ENCODE measurements at places on chromosomes 4 and X.
A peak's percentile ranks its signal among the peaks of the same experiment; 100 is the strongest.

DNA sequence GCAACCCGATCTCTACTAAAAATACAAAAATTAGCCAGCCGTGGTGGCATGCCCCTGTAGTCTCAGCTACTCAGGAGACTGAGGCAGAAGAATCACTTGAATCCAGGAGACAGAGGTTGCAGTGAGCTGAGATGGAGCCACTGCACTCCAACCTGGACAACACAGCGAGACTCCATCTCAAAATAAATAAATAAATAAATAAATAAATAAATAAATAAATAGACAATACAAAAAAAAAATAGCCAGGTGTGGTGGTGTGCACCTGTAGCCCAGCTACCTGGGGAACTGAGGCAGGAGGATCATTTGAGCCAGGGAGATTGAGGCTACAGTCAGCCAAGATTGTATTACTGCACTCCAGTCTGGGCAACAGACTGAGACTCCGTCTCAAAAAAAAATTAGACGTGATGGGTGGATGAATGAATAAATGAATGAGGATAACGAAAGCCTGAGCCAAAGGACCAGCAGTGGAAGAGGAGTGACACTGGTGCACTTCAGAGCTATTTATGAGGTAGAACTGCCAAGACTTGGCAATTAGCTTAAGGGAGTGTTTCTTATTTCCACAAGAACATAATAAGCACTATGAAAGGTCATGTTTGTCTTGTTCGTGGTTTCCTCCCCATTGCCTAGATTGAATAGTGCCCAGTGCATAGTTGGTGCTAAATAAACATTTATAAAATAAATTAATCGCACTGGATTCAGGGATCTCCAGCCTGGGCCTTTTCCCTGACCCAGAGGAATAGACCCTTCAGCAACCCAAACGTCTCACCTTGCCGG, 232.2 kb downstream of the IDS start:
- no peak for DNase-seq

DNA sequence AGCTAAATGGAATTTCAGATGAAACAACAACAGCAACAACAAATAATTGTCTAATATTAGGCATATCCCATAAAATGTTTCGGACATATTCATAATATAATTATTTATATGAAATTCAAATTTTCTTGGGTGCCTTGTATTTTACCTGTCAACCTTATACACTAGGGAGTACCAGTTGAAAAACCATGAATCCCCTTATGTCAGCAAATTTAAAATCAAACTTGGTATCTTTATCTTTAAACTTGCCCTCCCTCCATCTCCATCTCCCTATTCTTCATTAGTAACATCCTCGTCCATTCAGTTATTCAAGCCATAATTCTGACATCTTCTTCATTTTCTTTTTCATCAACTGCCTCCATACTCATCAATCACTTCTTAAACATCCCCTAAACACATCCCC, 974.5 kb upstream of the HS3ST1 start:
- no peak for DNase-seq

- no peak for DNase-seq
These were observed 71.3 kb upstream of the PUDP start for GRCh38 chrX:7219153-7219705.

GRCh38 chrX:73390628-73391567, 56.0 kb upstream of the CDX4 start:
- DNase-seq, result no peak

GRCh38 chrX:1400742-1401471, 9.0 kb upstream of the SLC25A6 start:
- no peak for DNase-seq

GRCh38 chrX:15515931-15516330, 15.3 kb downstream of the BMX start:
- DNase-seq, result no peak

GRCh38 chr4:66372706-66373105, 702.4 kb upstream of the EPHA5 start:
- DNase-seq, result no peak

DNA sequence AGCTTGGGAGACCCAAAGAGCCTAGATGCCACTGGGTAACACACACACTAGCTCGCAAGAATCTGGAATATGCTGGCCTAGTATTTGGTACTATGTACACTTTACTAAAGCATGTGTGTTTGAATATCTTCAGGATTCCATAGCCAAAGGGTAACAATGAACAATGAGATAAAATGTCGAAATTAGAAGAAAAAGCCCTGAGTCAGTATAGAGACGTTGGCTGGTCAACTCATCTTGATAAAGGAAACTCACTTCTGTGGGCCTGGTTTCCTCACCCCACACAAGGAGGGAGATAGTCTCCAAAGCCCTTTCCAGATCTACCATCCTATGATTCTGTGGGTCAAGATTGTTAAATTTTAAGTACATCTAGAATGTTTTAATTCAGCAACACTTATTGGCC, 6.9 kb downstream of the ZDHHC9 start:
- no peak for DNase-seq

DNA sequence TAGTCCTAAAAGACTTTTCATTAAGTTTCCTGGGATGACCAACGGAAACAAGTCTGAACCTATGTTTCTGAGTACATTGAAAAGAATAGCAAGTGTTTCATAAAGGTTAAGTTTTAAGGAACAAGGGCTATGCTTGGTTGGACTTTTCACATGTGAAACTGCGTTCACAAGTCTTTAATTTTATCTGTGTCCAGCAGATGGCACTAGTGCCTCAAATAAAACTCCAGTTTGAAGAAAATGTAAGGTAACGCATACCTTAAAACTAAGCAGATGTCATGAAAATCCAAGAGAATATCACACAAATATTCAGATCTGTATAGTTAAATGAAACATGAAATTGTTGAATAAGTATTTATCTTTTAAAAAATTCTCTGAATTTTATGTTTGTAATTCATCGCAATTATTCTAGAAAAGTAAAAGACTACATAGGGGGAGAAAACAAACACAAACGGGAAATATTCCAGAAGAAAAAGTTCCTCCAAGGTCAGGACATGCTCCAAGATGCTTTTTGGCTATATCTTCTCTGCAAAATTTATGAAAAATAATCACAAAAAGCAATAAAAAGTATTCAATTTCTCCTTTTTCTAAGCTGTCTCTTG, 89.6 kb upstream of the MAD2L1 start:
- no peak for DNase-seq

DNA sequence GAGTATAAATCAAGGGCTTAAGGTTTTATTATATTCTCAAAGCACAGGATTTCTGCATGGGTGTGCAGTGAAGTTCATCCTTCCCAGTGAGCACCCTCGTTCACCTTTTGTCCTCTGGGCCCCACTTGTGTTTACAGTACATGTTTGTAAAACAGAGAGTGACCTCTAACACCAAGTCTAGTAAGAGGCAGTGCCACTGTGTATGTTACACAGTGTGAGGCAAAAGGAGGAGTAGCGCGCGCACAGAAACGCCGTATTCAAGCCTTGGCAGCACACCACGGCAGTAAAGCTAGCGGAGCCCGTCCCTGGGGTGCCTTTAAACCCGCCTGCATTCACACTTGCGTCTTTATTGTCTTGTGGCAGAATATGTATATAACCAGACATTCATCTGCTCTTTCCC, 51.9 kb downstream of the CCNI start:
- DNase-seq, result no peak

- no peak for DNase-seq
These were observed at the start of gene PRRG3 for GRCh38 chrX:151694661-151695582. TSS of gene PRRG3 (plus strand) at chrX:151695458. CDS start at chrX:151698815, 3,357 bp downstream.

DNA sequence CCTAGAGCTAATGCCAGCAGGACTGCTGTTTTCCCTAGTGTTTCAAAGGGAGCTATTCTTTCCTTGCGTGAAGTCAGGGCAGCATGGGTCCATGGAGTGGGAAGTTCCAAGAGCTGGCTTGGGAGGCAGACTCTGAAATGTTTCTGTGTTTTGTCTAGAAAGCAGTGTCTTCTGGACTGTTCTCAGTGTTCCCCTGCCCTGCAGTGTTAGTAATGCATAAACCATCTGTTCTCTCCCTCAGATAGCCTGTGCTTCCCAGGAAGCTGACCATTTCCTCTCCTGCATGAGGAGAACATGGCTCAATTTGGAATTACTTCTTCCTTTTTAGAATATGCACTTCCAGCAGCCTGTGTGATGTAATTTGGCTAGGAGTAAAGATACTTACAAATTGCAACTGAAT, 116.7 kb upstream of the CXCL13 start:
- DNase-seq, result no peak

DNA sequence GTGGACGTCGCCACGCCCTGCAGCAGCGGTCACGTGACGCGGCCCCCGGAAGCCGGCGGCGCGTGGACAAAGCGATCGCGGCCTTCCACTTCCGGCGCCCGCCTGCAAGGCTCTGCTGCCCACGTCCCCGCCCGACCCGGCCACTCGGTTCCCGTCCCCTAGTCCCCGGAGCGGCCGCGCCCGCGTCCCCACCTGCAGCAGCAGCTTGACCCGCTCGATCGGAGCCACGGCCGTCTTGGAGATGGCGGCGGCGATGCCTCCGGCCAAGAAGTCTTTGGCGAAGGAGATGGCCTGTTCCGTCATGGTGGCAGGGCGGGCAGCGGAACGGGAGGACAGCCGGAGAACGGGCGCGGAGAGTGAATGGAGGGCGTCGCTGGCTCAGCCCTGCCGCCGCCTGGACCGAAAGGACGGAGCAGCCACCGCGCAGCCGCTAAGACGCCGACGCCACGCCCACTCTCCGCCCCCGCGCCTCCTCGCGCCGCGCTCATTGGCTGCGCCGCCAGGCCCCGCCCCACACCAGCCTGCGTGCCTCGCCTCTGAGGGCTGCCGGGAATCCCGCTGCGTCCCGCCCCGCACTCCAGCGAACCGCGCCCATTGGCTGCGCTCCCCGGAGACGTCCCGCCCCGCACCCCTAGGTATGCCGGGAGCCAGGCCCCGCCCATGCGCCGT, at the start of gene SLC25A6:
TSS of gene SLC25A6 (minus strand) at position 407 of the 669 bp plus-strand sequence. CDS start at position 303, 104 bp downstream.
- peak; percentile 99 for DNase-seq

DNA sequence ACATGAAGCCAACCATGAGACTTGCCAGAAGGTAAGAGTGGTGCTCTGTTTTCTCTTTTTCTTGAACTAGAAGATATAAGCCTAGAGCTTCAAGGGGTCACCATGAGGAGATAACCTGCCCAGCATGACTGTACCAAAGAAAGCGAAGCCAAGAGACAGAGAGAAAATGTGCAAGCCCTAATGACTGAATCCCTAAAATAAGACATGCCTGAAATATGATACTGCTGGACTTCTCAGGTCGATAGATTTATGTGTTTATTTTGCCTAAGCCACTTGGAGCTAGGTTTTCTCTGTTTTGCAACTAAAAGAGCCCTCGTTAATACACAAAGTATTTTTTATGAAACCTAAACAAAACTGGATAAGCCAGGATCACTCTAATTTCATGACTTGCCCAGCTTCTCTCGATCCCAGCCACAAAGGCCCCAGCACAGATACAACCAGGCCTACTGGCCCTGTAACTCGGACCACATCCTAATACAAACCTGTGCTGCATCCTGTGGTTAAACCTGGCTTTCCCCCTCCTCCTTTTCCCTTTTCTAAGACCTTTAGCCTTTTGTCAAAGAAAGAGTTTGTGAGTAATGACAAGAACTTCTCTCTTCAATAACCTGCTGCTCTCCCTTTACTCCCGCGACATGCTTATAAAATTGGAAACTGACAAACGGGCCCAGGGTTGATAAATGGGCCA, 185.8 kb downstream of the APBB2 start:
- no peak for DNase-seq

GRCh38 chr4:34422472-34423175, 1821.7 kb downstream of the ARAP2 start:
- DNase-seq, result no peak

DNA sequence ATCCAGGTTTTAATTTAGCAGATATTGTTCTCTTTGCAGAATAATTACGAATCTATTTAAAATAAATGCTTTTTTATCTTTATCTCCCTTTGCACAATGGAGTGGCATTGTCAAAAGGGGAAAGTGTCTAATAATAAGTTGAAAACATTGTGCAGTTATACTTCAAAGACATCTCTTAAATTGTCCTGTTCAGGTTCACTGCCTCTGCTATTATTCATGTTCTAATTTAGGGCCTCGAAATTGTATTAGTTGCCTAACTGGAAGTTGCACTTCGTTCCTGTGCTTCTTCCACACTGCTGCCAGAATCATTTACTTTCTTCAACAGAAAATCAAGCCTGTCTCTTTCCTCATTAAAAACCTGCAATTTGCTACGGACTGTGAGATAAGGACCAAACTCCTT, 150.5 kb upstream of the SPRY1 start:
- no peak for DNase-seq

DNA sequence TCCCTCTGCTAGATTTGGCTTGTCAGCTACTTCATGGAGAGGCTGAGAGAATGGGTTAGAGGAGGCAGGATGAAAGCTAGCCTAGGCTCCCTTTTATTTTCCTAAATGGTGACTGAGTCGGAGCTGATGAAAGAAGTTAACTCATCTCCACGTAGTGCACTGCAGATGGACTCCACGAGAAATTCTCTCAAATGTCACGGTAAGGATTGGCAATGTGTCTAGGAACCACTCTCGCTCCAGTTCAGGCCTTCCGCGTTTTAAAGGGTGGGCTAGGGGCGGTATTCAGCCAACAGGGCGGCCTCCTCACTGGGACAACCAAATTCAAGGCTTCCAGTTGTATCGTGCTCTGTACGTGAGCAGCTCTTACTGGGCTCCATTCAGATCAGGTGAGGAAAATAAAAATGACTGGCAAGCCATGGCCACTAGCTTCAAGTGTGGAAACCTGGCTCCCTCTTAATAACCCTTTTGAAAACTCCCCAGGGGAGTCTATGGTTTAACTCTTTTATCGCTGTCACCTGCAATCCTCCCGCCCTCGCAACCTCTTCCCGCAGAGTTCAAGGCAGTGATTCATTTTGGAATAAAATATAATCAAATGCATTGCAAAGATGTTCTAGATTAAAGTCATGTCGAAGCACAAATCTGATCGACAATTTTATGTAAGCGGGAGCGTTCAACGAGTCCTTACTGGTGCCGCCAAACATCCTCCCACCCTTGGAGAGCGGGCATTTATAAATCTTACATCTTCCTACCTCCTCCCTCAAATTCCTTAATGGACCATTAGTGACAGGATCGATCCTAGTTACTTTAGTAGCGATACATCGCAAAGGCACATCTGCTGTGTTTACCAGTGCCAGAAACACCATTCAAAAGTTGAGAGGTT, 1.2 kb downstream of the SPOCK3 start:
- no peak for DNase-seq

GRCh38 chr4:123562994-123563750, 166.6 kb downstream of the SPRY1 start:
- no peak for DNase-seq

DNA sequence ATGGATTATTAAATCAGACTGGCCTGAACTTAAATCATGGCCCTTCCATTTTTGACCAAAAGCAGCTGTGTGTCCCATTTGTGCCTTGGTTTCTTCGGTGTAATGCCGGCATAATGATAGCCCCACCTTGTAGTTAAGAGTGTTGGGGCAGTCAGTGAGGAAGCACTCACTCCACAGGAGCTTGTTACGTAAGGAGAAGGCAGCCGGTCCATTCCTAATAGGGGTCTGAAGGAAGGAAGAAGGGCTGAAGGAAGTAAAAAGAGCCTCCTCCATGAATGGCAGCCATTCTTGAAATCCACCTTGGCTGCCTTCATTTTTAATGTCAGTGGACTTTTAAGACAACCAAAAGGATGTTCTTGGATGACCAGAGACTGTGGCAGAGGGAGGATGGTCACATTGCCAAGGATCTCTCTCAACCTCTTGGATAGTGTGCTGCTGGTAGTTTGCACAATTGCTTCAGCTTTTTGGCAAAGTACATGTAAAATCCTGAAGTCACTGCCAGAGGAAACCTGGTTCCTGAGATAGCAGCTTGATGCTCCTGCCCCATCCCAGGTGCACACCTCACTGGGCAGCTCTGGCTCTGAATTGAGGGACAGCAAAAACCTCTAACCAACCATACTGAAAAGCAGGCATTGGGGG, 113.5 kb downstream of the PTTG2 start:
- DNase-seq, result no peak

- DNase-seq, result no peak
These were observed 15.3 kb downstream of the MRPL1 start for GRCh38 chr4:77877771-77878565.

Measured in activated CD4-positive, alpha-beta T cell treated with anti-CD3 and anti-CD28 coated beads, Interleukin-2, amount 50 U/mL, for 1 hour (primary cell).